ENCODE measurements at places on chromosomes 2 and 18. TPM values are rescaled to one million over a fixed set of nuclear protein-coding genes. Genes with fewer than 3 reads are reported as not detected.

CDKL4 gene
- 1.2 TPM for total RNA-seq

NTSR2 gene
- total RNA-seq = not detected

RESP18 gene
- total RNA-seq = not detected

CAPN13 gene
- total RNA-seq = 0.07 TPM

HAT1 gene
- total RNA-seq = 26.0 TPM

HOXD9 gene
- 11.6 TPM for total RNA-seq

MEP1B gene
- total RNA-seq = not detected

FTCDNL1 gene
- 1.3 TPM for total RNA-seq

TEX44 gene
- total RNA-seq = not detected

TMBIM1 gene
- total RNA-seq = 155 TPM

ABCA12 gene
- 9.3 TPM for total RNA-seq

GPR45 gene
- not detected for total RNA-seq

ZDBF2 gene
- 8.5 TPM for total RNA-seq

ZC3H6 gene
- 6.6 TPM for total RNA-seq

ALK gene
- total RNA-seq = not detected

PDE1A gene
- total RNA-seq = 0.08 TPM

IL18R1 gene
- total RNA-seq = 5.1 TPM

CGREF1 gene
- total RNA-seq = 2.5 TPM

HNMT gene
- total RNA-seq = 9.9 TPM

NETO1 gene
- total RNA-seq = 7.1 TPM

MLPH gene
- total RNA-seq = 27.3 TPM

CRYGB gene
- total RNA-seq = not detected

DAPL1 gene
- not detected for total RNA-seq

DPP10 gene
- total RNA-seq = 2.4 TPM

PRSS56 gene
- not detected for total RNA-seq

LINC00305 gene
- not detected for total RNA-seq

IGFBP2 gene
- 298 TPM for total RNA-seq

MC4R gene
- not detected for total RNA-seq

TAF1B gene
- 17.7 TPM for total RNA-seq

SERPINB5 gene
- 2.3 TPM for total RNA-seq

CNGA3 gene
- 0.21 TPM for total RNA-seq

IL18RAP gene
- 0.07 TPM for total RNA-seq

UGP2 gene
- total RNA-seq = 72.6 TPM

ARHGAP15 gene
- total RNA-seq = not detected

ATP6V1C2 gene
- total RNA-seq = 0.04 TPM

CDK15 gene
- total RNA-seq = 0.21 TPM

PPP1R1C gene
- total RNA-seq = 2.1 TPM

DSG4 gene
- total RNA-seq = not detected

RTP5 gene
- not detected for total RNA-seq

EGR4 gene
- not detected for total RNA-seq

DSC2 gene
- total RNA-seq = 31.8 TPM

SMC6 gene
- total RNA-seq = 13.8 TPM

POMC gene
- 7.7 TPM for total RNA-seq

AGAP1 gene
- 42.0 TPM for total RNA-seq

CYRIA gene
- total RNA-seq = 3.0 TPM

ARHGAP28 gene
- 4.6 TPM for total RNA-seq

COX7A2L gene
- total RNA-seq = 250 TPM

TLX2 gene
- total RNA-seq = not detected

STRN gene
- total RNA-seq = 13.5 TPM

SEC11C gene
- 88.1 TPM for total RNA-seq

SH3BP4 gene
- 119 TPM for total RNA-seq

CYBRD1 gene
- 8.8 TPM for total RNA-seq

PIAS2 gene
- total RNA-seq = 8.7 TPM

SLC5A7 gene
- not detected for total RNA-seq

TFPI gene
- 34.2 TPM for total RNA-seq

SPATA3 gene
- total RNA-seq = not detected

Data from kidney epithelial cell (primary cell).